Adrenal gland (tissue), 19 donors: ENCODE measurements at places on chromosomes 11 and 22. TPM values are rescaled to one million over a fixed set of nuclear protein-coding genes. Genes with fewer than 3 reads are reported as not detected.

PHF21B gene
- 1.2 TPM for total RNA-seq

DNA sequence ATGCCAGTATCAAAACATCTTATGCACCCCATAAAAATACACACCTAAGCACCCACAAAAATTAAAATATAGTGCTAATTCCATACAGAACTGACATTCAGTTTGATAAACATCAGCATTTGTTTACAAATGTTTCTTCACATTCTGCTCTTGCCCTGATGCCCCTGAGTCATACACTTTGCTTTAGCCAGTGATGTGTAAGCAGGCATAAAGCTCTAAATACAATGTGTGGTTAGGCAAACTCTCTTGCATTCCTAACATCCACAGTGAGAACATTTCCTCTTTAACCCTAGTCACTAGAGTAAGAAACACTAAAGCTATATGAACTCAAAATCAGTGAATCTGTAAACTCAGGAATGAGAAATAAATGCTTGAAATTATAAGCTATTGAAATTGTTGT lies 1060.7 kb downstream of the FAM181B start:
- DNase-seq: no peak

ST14 gene
- 9.5 TPM for total RNA-seq

- DNase-seq: no peak
Observed at GRCh38 chr22:30949934-30950660, 18.5 kb downstream of the MORC2 start.

DNA sequence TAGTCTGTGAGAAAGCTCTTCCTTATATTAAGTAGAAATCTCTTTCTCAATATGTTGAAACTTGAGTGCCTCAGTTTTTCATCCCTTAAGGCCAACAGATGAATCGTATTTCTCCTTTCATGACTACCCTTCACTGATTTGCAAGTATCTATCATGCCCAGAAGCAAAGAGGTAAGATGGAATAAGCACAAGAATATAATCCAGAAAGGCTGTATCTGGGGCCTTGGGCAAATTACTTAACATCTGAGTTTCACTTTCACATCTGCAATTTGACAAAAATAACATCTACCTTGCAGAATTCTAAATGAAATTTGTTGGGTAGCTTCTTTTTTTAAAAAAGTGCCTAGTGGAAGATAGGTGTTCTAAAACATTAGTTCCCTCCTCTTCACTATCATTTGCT lies 552.4 kb upstream of the ANO5 start:
- DNase-seq: no peak

PRR33 gene
- total RNA-seq: 0.07 TPM

NLRP14 gene
- not detected for total RNA-seq

GLB1L2 gene
- total RNA-seq: 1.5 TPM

- no peak for DNase-seq
Observed at GRCh38 chr11:29996016-29996415, 20.8 kb downstream of the KCNA4 start.

- DNase-seq: no peak
Observed at GRCh38 chr11:27783701-27784355, 83.6 kb upstream of the BDNF start.

DNA sequence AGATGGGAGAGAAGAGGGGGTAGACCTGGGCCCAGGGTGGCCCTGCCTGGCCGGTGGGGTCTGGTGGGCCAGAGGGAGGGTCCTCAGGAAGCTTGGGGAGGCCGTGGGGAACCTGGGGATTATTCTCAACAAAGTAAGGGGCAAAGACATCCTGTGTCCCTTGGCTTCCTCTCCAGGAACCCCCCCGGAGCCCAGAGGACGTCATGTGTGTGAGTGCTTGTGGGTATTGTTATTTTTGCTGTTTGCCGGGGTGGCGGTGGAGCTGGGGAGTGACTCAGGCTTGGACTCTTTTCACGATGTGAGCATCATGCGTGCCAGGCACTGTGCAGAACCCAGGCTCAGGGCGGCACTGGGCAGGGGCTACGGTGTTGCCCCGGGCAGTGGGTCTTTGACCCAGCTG lies 982 bp upstream of the SHANK3 start:
- no peak for DNase-seq

- no peak for DNase-seq
Observed at GRCh38 chr11:106088896-106089295, 11.4 kb downstream of the AASDHPPT start.

DNA sequence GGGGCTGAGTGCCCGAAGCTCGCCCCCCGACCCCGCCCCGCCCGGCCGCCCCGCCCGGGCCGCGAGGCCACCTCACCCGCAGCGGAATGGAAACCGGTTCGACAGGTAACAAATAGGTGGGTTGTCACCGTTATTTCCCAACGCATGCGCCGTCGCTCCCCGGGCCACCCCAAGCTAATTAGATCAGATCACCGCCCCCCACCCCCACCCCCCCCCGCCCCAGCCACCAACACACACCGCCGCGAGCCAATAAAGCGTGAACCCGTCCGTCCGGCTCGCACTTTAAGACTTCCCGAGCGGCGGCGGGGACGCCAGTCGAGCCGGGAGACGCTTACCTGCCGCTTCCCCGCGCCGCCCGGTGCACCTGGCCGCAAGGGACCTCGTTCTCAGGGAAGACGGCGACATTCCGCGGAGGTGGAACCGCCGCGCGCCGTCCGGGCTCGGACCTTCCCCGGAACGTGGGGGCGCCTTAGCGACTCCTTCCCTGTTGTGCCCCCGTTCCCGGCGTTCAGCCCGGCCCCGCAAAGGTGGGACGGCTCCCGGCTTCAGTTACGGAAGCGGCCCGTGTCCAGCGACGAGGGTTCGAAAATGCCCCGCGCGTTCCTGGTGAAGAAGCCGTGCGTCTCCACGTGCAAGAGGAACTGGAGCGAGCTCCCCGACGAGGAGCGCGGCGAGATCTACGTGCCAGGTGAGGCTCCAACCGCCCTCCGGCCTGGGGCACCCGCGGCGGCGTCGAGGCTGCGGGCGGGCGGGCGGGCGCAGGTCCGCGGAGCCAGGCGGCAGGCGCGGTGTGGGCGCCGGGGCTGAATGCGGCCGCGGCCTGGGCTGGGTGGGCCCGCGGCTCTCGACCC lies at the start of gene OVOL1:
OVOL1 (plus strand) TSS at position 278 of the 851 bp plus-strand sequence; CDS start at position 589, 311 bp downstream.
- DNase-seq: no peak

DKK3 gene
- total RNA-seq: 87.8 TPM

GRCh38 chr11:61701242-61701886 lies 21.2 kb downstream of the DAGLA start:
- DNase-seq: no peak

- DNase-seq: no peak
Observed at GRCh38 chr11:92861634-92862033, 107.8 kb upstream of the MTNR1B start.

GRCh38 chr11:118785362-118785761 lies 5.6 kb downstream of the DDX6 start:
- no peak for DNase-seq

DNA sequence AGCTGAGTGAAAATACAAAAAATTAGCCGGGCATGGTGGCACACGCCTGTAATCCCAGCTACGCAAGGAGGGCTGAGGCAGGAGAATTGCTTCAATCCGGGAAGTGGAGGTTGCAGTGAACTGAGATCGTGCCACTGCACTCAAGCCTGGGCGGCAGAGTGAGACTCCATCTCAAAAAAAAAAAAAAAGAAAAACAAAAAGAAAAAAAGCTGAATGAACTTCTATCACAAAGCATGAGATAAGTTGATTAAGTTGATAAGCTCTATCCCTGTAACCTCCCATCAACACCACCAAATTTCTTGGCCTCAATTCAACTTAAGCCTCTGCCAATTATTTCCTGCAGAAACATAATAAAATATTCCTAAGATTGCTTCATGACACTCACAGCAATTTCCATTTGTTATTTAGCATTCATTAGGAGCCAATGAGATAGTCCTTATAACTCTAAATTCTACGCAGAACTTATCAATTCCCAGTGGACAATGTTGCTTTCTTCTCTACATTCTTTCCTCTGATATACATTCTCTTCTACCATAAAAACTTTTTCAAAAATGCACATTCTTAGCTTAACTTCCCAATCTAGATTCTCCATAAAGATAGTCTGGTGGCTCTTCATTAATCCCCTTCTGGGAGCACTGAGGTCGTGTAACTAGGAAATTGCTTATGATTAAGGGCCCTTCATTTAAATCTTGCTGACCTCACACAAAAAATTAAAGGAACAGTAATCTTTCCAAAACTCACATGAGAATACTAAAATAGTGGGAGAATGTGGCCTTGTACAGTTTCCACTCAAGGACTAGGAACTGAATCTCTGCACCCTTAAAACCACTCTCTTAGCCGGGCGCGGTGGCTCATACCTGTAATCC lies 2.9 kb downstream of the AMBRA1 start:
- DNase-seq: no peak

CSNK2A3 gene
- 0.48 TPM for total RNA-seq

KRTAP5-10 gene
- total RNA-seq: not detected

CYTH4 gene
- 36.2 TPM for total RNA-seq

DNA sequence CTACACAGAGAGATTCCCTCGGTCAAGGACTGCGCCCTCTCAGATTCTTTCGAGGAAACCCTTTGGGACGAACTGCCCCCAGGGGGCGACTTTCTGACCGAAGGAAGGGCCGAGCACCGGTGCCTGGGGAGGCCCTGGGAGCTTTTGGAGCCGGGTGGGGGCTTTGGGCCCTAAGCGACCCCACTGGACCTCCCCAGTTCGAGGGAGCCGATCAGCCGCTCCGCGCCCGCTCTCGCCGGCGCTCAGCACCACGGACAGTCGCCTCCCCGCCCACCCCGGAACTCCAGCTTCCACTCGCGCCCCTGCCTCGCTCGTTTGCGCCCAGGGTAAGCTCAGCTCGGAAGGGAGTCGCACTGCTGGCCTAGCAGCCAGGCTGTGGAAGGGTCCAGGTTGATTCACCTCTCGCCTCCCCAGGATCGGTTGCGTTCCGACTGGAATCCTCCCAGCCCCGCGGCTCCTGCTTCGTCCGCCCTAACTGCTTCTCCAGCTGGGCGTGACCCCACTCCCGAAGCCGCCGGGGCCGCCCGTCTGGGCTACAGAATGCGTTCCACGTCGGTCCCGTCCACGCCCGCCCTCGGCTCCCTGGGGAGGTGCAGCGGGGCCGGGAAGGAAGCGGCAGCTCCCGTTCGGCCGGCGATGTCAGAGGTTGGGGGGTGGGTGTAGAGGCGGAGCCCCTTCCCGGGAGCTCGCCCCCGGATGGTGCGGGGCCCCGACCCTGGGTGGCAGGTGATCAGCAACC lies 428 bp downstream of the SCN3B start:
- peak; percentile 55 for DNase-seq

DNA sequence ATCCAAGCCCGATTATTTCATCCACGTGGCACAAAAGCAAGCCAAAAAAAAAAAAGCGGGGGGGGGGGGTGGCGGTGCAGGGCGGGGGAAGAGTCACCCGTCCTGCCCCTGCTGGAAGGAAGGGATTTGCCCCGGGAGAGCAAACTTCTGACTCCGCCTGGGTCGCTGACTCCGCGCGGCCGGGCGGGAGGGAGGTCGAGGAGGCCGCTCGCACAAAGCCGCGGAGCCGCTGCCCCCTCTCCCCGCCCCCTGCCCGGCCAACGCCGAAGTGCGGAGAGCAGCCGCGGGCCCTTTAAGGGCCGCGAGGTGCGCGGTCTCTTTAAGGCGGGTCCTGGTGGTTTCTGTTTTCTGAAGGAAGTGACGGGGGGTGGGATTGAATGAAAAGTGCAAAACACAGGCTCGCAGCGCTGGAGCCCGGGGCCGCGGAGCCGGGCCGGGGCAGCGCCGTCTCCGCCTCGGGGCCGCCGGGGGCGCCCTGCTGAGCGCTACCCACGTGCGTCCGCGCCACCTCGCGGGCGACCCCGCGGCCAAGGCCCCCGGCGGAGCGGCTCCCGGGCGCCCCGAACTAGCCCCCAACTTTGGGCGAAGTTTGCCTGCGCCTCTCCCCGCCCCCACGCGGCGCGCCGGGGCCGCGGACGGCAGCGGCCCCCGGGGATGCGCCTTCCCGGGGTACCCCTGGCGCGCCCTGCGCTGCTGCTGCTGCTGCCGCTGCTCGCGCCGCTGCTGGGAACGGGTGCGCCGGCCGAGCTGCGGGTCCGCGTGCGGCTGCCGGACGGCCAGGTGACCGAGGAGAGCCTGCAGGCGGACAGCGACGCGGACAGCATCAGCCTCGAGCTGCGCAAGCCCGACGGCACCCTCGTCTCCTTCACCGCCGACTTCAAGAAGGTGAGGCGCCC lies at the start of gene OAF:
OAF (plus strand) TSS at position 407 of the 896 bp plus-strand sequence; CDS start at position 655, 248 bp downstream.
- peak; percentile 83 for DNase-seq

DNA sequence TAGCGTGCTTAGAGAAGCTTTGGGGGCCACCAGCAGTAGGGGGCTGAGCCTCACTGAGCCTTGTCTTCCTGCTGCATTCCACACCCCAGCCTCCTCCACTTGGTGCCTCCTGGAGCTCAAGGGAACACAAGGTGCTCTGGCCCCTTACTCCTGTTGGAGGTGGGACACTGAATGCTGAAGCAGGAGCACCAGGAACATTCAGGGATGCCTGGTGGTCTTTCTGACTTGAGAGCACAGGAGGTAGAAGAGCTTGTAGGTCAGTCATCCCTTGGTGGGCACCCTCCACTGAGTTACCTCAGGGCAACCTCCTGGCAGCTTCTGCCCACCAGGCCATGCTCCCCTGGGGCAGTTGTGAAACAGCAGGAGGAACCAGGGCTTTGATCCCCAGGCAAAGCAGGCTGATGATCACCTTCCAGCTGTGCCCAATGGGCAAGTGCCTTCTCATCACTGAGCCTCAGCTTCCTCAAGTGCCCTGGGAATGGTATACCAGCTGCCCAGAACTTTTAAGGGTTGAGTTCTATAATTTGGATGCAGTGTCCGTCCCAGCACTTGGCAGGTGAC lies 50.1 kb downstream of the CABIN1 start:
- no peak for DNase-seq

DNA sequence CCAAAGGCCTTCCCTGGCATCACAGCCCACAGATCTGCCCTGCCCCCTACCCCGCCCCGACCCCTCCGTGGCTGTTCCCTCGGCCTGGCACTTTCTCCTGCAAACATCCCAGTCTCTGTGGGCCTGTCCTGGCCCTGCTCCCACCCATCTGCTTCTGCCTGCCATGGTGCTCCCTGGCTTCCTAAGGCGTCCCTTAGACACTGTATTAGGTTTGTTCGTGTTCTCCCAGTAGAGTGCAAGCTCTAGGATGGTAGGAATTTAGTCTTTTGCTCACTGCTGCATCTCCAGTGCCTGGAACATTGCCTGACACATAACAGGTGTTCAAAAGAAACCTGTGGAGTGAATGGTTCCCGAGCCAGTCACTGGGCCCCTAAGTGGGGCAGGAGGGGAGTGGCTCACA lies 69.6 kb upstream of the PITPNB start:
- no peak for DNase-seq

DNA sequence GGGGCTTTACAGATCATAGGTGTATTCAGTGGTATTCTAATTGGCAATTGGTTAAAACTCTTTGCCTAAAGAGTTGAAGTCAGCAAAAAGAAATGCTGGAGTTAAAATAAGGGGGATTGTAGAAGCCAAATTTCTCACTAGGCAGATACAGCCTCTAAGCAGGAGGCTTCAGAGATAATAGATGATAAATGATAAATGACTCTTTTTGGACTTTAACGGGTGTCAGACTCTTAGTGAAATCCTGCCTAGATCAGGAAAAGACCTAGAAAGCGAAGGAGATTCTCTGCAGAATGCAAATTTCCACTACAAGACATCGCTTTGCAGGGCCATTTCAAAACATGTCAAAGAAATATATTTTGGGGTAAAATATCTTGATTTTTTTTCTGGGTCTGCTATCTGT lies 182.8 kb downstream of the FAM76B start:
- no peak for DNase-seq

CECR2 gene
- total RNA-seq: 0.87 TPM

- no peak for DNase-seq
Observed at GRCh38 chr22:45157907-45158306, 5.8 kb upstream of the NUP50 start.
